ENCODE measurements at places on chromosomes 4 and X.

- DNase-seq, result no peak
Observed at GRCh38 chr4:152258804-152259708, 276.8 kb downstream of the FBXW7 start.

DNA sequence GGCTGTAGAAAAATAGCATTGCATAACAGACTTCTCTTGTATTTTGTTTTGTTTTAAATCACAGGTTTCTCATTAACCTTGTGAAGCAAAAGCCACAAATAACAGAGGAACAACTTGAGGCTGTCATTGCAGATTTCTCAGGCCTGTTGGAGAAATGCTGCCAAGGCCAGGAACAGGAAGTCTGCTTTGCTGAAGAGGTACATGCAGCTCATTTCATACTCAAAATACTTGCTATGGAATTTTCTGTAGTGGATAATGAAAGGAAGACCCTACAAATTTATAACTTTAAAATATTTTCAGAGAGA lies 17.6 kb downstream of the AFP start:
- DNase-seq, result no peak

DNA sequence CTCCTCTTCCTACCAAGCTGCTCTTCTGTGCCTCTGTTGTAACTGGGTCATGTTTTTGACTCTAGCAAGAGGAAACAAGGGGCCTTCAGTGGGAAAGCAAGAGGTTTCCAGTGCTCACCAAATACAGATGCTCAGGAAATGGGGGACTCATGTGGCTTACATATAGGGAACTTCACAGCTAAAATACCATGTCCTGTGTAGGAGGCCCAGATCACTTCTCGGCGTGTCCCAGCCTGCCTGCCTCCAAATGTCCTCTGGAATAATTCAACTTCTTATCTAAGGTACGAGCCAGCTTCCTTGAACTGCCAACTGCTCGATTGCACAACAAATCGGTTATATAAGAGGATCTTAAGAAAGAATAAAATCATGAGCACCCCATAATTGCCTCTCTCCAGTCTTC lies 161.3 kb downstream of the KIT start:
- DNase-seq, result no peak

DNA sequence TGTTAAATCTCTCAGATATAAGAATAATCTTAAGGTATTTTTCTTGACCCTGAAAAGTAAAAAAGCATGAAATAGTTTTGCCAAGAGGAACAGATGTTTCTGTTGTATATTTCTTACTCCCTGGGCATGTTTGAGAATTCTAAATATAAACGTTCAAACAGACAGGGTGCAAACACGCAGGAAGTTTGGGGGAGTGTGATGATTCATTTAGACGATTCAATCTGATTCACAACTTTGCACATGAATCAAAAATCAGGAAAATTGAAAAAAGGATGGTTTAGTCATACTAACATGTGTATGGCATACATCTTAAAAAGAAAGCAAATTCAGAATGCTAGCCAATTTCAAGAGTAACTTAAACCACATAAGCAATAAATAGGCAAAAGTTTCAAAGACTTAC lies 340.3 kb upstream of the GRID2 start:
- no peak for DNase-seq

- DNase-seq, result no peak
Observed at GRCh38 chr4:5791654-5792053, 80.7 kb downstream of the EVC start.

GRCh38 chr4:55949482-55949802 lies 697 bp downstream of the CEP135 start:
- no peak for DNase-seq

GRCh38 chr4:118987959-118988634 lies 99.4 kb downstream of the SYNPO2 start:
- DNase-seq, result no peak

DNA sequence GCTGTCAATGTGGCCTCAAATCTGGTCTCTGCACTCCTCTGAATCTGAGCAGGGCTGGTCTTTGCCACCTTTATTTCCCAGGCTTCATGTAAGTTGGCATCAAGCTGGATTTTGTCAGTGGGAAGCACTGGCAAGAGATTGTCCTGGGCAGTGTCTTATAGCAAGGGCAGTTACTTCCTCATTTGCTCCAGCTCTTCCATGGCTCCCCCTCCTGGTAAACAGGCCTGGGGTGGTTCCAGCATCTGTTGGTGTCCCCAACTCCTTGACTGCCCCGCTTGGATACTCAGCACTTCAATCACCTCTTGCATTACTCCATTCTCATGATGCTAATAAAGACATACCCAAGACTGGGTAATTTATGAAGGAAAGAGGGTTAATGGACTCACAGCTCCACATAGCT lies 15.0 kb upstream of the REST start:
- no peak for DNase-seq

DNA sequence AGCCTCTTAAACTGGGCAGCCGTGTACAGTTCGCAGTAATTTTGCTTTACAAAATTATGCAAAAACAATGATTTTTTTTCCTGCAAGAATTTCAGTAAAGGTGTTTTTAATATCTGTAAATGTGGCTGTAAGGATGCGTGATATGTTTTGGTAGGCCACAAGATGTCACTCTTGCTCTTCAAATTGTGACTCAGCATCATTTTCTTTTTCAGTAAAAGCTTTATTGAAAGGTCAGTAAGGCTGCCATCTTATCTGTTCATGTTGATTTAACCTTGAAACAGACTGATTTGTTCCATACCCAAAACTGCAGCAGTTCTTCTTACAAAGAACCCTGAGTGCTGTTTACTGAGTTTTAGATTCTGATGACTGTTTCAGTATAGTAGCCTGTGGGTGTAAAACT lies 39.9 kb downstream of the TXLNG start:
- DNase-seq, result no peak

DNA sequence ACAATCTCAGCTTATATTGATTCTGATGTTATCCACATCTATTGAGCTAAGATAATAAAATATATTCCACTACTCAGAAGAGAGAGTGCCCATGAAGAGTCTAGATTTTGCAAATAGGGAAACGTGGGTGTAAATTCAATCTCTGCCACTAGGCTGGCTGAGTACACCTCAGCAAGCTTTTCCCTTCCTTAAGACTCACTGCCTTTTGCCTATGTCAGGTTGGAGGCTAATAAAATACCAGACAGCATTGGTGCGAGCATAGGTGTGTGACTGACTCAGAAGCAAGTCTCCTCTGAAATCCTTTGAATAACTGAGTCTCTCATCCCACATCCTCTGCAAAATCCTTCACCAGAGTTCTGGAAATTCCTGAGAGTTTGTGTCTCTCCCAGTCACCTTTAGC lies 405.4 kb upstream of the CPEB2 start:
- no peak for DNase-seq

DNA sequence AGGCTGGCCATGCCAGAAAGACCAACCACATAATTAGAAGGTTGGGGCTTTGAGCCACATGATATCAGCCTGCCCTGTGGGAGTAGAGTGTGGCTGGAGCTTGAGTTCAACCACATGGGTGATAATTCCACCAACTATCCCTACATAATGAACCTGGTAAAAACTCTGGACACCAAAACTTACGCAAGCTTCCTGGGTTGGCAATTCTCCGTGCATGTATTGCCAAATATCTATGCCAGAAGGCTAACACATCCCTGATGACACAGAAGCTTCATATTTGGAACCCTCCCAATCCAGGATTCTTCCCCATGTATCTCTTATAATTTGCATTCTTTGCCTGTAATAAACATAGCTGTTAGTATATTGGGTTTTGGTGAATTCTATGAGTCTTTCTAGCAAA lies 68.2 kb downstream of the FUNDC1 start:
- DNase-seq, result no peak

- no peak for DNase-seq
Observed at GRCh38 chr4:78332976-78333375, 218.6 kb upstream of the ANXA3 start.

- DNase-seq, result no peak
Observed at GRCh38 chr4:169485086-169485485, 127.3 kb downstream of the NEK1 start.

DNA sequence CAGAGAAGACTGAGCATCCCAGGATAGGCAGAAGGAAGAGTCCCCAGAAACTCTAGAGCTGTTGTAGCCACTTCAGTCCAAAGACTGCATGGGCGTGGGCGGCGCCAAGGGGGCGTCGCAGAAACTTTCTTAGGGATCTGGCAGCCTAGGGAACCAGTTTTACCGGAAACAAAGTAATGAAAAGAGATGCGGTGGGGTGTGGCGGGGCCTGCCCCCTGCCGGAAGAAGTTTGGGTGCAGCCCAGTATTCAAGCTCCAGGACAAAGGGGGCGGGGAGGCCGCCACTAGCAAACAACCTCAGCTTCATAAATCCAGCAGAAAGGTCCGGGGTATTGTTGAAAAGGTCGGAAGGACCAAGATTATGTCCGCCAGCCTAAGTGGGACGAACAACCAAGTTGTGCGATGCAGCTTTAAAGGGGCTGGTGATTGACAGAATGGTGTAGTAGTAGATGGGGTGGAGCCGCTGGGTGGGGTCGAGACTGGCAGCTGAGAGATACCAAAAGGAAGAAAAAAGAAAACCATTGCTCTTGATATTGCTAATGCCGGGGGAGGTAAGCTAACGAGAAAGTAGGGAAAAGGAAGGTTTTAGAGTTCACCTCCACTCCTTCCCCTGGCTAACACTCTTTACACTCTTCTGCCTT lies 190.5 kb downstream of the RRAGB start:
- peak; percentile 44 for DNase-seq

DNA sequence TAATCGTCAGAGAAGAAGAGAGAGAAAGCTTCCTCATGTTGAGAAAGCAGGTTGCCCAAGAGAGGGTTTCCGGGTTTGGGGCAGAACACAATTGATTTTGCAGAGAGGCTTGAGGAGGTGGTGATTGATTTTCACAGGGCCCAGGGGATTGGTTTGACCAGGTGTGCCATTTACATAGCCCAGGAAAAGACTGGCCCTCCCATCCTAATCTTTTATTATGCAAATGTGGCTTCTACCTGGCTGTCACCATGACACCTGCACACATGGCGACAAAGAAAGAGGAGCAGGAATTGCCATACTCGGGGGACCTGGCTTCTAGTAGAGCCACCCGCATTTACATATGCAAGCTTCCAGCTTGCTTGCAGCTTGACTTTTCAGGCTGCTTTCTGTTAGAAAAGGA lies 405.3 kb downstream of the PPP4R3C start:
- no peak for DNase-seq

- DNase-seq, result peak; percentile 21
Observed at GRCh38 chr4:114598191-114599121, at the start of gene UGT8. TSS of gene UGT8 (plus strand) at chr4:114598807. CDS start at chr4:114622881, 24,074 bp downstream.

DNA sequence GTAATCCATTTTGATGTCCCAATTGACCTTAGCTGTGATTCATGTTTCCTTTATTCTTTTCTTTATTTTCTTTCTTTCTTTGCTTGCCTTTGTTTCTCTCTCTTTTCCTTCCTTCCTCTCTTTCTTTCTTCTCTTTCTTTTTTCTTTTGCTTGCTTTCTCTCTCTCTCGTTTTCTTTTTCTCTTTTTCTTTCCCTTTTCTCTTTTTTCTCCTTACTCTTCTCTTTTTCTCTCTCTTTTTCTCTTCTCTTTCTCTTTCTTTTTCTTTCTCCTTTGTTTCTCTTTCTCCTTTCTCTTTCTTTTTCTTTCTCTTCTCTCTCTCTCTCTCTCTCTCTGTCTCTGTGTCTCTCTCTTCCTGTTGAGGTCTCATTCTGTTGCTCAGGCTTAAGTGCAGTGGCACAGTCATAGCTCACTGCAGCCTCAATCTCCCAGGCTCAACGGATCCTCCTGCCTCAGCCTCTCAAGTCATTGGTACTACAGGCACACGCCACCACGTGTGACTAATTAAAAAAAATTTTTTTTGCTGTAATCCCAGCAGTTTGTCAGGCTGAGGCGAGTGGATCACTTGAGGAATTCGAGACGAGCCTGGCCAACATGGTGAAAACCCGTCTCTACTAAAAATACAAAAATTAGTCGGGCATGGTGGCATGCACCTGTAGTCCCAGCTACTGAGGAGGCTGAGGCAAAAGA lies 8.0 kb upstream of the DHRSX start:
- DNase-seq, result no peak

DNA sequence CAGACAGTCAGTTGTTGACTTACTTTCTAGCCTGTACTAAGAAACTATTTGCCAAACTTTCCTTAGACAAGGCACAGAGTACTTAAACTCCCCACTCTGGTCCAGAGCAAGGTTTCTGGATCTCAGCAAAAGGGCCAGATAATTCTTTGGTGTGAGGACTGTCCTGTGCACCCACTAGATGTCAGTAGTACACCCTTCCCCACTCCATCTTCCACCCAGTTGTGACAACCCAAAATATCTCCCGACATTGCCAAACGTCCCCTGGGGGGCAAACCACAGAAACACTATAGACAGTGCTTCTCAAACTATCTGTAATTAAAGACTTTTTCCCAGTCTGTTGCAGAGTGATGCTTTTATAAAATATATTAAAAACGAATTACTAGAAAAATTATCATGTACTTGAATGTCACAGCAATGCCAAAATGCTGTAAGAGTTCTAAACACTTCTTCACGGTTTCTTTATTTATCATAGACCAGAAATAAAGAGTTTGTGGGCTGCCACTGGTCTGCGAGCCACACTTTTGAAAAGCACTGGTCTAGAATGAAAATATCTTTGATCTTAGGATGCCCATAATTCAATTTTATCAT lies 203.5 kb downstream of the PRDM5 start:
- DNase-seq, result no peak

DNA sequence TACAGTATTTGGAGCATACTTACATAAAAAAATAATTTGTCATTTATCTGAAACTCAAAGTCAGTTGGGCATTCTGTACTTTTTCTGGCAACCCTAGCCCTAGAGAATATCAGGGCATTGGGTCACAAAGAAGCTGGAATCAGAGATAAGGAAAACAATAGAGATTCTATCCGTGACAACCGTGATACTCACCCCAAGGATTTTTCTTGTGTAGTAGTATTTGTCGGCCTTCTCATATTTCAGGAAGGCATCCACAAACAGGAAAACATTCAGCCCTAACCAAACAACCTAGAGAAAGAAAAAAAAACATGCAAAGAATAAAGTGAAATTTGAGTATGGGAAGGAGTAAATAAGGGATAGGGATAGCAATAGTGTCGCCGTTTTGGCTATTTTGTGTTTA lies 3.6 kb downstream of the NOX1 start:
- DNase-seq, result no peak

DNA sequence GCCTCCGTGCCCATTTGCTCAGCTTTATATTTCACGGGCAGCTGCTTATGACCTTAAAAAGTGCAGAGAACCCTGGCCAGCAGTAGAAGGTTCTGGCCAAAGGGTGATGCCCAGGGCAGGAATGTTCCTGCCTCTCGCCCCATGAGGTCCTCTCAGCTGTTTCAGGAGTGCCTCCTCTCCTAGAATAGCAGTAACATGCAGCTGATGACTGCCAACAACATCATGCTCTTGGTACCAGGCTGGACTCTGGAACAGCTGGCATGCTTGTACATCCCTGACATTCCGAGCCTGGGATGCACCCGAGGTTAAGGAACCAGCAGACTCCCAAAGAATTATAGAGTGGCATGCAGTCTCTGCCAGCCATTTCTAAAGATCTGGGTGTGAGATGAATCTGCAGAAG lies 11.7 kb upstream of the TENM3 start:
- no peak for DNase-seq

DNA sequence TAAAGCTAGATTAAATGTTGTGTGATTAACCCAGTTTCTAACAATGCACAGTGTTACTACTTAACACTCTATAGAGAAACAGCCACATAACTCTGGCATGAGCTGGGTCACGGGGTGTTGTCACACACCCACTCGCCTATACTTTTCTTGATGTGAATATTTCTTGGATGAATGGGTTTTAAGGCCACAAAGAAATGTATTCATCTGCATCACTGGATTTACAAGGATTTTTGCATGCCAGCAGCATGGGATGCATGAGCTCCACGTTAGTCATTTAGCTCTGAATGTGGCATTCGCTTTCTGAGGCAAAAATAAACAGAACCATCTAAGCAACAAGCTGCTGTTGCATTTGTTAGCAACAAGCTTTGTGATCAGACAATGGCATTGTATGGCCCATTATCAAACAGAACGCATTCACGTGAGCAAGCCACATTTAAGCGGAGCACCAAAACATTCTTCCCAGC lies 89.7 kb downstream of the LRP2BP start:
- no peak for DNase-seq

All from activated naive CD4-positive, alpha-beta T cell treated with Interleukin-2 at 50 U/mL for 16 hours (primary cell).